ENCODE measurements at places on chromosomes 13 and 19. TPM values are rescaled to one million over a fixed set of nuclear protein-coding genes. Genes with fewer than 3 reads are reported as not detected.

CARM1 gene
- 53.3 TPM for total RNA-seq

GRCh38 chr13:25973576-25973975 lies 78.2 kb downstream of the SHISA2 start:
- DNase-seq, result no peak

GRCh38 chr19:32809754-32810153 lies 59.8 kb downstream of the SLC7A9 start:
- no peak for DNase-seq

FGF22 gene
- total RNA-seq, result not detected

ZNF470 gene
- 2.5 TPM for total RNA-seq

LIN7B gene
- total RNA-seq, result 11.8 TPM

SCGB2B2 gene
- 0.13 TPM for total RNA-seq

TTC9B gene
- total RNA-seq, result 0.69 TPM

DNA sequence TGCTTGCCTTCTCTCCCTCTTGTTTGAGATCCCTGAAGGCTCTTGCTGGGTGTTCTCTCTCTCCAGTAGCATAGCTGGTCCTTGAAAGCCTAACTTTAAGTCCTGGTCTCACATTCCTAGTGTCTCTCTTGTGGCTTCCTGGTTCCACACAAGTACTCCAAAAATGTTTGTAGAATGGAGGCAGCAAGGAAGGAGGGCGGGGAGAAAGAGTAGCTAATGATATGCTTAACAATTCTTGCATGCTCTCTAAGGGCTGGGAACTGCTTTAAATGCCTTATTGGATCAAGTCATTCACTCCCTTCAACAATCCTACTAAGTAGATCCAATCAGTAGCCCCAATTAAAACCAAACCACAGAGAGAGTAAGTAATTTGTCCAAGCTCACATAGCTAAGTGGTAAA lies 357.3 kb downstream of the KLF5 start:
- no peak for DNase-seq

DNA sequence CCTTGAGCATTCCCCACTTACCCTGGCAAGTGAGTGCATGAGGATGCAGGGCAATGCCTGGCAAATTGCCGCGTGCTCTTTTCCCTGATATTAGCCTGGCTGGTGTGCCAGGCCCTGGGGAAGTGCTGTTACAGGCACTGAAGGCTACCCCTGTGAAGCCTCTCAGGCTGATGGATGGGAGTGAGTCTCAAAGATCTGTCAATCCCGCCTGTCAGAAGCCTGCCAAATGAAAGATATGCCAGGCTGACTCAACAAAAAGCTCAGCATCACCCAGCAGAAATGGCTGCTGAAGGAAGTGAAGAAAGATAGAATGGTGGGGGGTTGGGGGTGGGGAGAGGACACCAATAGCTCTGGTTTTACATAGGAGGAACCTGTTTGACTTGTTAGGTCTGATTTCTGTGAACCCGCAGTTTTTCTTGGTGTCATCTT lies 112.1 kb downstream of the LACC1 start:
- no peak for DNase-seq

- no peak for DNase-seq
Measured at GRCh38 chr19:45186509-45187334, 8.1 kb downstream of the BLOC1S3 start.

DIAPH3 gene
- total RNA-seq, result 5.1 TPM

Measured in colonic mucosa (tissue), 4 donors.